Renal cortex interstitium (tissue), 15 donors: ENCODE measurements at places on chromosomes 1 and 21.

DNA sequence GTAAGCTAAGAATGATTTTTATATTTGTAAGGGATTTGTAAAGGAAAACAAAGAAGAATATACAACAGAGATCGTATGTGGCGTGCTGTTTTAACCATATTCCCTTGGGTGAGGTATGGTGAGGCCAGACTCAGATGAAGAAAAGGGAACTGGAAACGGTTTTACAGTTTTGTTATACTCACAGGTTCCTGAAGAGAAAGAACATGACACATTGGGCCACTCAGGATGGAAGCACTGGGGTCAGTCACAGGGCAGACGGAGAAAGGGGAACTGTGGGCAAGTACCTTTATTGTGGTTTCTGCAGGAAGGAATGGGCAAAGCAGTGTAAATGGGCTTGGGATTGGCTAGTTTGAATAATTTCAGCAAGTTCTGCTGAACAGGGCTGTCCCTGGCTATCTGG is 177.4 kb downstream of the LBR start:
- DNase-seq: no peak

- no peak for DNase-seq
Observed at GRCh38 chr1:76257823-76258222, 183.3 kb downstream of the ST6GALNAC3 start.

- no peak for DNase-seq
Observed at GRCh38 chr1:26887125-26887524, 3.0 kb downstream of the GPN2 start.

- no peak for DNase-seq
Observed at GRCh38 chr21:45577801-45578175, 35.5 kb upstream of the SLC19A1 start.

GRCh38 chr1:245512980-245513578 is 358.3 kb downstream of the KIF26B start:
- no peak for DNase-seq

GRCh38 chr1:144551107-144551542 is 41.6 kb upstream of the PPIAL4F start:
- no peak for DNase-seq

DNA sequence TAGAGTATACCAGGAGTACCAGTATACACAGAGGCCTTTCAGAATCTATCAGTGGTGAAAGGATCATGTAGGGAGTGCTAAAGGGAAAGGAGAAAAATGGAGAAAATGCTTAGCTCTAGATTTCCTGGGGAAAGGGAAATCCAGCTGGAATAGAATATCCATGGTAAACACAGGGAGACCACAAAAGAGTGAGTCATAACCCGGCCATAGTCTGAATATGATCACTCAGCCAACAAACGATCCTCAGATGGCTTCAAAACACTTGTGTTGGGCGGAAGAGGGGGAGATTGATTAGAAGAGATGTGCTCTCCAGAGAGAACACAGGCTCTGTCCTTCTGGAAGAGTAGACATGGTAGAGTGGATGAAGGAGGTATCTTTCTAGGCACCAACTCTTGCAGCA is 180.6 kb downstream of the PAPPA2 start:
- no peak for DNase-seq

- DNase-seq: no peak
Observed at GRCh38 chr1:242586360-242586680, 61.8 kb upstream of the PLD5 start.

DNA sequence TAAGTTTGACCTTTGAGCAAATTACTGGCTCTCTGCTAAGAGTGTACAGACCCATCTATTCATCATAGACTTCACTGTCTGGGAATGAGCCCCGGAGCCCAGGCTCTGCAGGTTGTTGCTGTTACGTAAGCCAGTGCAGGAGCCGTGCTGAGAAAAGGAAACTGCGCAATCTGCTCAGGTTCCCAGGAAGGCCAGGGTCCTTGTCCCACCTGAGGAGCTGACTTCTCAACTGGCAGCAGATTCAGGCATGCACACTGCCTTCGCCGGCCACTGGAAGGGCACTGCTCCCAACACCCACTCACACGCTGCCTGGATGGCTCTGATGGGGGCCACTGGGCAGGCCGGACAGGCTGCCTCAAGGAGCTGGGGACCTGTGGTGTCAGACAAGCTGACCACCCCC is 19.5 kb downstream of the RCAN1 start:
- DNase-seq: no peak

DNA sequence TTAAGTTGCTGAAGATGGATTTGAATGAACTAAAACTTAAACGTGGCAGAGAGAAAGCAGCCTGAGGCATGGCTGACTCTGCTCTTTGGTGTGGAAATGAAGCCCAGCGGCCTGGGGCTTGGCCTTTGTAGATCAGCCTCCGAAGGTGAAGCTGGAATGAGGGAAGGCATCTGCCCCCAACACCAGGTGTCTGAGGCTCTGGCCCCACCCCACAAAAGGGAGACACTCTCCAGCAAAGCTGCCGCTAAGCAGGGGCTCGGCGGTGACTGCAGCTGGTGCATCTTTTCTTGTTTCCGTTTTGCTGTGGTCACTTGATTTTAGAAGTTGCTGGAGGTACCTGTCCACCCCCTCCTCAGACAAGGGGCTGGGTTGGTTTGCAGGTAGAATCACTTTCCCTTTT is 38.2 kb upstream of the NID1 start:
- DNase-seq: no peak

DNA sequence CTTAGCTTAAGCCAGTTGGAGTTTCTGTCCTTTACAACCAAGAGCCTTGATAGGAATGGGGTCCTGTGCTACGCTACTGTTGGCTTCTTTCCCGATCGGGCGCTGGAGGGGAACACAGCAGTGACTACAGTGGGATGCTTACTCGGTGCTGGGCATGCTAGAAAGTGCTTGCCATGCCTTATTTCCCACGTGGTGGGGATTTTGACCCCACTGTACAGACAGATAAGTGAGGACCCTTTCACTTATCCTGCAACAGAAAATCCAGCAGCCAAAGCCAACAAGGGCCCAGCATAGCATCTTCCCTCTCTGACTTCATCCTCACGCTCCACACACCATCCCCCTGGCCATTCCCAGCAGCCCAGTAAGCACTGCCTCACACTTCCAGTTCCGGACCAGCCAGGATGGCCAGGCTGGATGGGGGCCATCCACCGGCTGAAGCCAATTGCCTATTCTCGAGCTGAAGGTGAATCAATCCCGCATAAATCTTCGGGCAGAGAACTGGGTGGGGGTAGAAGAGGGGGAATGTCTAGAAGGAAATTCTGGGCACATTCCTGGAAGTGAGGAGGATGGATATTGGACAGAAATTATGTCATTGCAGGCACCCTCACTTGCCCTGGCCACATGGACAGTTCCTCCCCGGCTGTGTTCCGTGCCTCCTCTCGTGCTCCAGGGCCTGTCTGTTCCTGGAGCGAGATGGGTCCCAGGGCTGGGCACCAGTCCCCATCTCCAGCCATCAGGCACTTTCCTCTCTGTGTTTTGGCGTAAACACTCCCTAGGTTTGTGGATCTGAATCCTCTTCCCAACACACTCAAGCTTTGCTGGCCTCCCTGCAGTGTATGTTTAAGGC is 2.0 kb upstream of the ABCG1 start:
- no peak for DNase-seq

GRCh38 chr1:14826172-14826636 is 227.7 kb downstream of the KAZN start:
- DNase-seq: no peak

DNA sequence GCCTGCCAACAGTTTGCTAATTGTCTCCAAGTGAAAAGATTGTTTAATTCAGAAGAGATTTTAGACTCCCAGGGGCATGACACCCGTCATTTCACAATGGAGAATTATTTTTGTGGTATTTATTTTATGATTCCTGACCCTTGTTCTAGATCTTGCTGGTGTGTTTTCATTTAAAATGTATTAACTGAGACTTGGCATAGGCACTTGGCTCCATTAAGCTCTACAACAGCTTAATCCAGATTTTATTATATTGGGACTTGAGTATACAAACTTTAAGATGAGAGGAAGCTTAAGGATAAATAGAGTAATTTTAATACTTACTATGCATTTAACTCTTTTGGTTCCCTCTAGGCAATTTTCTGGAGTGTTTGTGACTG is 101.3 kb upstream of the KCNE2 start:
- no peak for DNase-seq

- no peak for DNase-seq
Observed at GRCh38 chr1:48233666-48234485, 11.4 kb downstream of the SLC5A9 start.

- DNase-seq: no peak
Observed at GRCh38 chr21:25845729-25846256, 111.0 kb downstream of the GABPA start.

DNA sequence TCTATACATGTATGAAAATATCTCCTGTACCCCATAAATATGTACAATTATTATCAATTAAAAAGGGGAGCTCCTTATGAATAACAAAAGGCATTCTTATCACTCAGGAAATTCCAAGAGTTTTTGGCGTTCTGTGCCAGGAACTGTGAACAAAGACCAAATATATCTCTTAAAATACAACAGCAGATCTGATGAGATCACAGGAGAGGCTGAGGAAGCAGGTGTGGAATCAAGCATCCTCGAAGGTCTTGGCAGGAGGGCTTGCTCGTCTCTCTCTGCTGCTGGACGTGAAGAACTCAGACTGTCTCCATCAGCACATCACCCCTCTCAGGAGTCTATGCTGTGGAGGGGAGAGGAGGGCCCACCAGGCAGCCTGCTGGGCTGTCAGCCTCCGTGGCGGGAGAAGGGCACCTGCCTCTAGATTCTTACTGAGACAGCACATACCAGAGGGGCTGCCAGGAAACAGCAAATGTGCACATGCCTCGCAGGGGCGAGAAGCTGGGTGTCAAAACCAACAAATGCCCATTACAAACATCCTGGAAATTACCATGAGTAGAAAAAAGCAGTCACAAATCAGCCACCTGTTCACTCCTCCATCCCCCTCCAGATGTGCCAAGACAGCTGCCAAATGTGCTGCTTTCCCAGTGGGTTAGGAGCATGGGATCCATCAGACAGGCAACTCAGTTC is 30.8 kb upstream of the FAM89A start:
- no peak for DNase-seq

DNA sequence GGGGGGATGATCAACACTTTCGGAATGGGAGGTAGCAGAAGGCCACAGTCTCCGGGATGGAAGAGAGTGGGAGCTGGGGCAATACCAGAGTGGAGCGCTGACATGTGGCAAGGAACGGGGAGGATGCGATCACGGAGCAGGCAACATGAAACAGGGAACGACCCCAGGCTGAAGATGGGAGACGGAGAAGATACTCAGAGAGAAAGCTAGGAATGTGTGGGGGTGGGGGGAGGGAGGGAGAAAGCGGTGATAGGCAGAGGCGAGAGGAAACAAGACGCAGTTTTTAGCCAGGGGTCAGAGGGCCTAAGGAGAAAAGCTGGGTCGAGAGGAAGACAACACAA is 577 bp downstream of the RAB3GAP2 start:
- peak; percentile 7 for DNase-seq

- DNase-seq: no peak
Observed at GRCh38 chr1:94865360-94865759, 45.2 kb downstream of the SLC44A3 start.

DNA sequence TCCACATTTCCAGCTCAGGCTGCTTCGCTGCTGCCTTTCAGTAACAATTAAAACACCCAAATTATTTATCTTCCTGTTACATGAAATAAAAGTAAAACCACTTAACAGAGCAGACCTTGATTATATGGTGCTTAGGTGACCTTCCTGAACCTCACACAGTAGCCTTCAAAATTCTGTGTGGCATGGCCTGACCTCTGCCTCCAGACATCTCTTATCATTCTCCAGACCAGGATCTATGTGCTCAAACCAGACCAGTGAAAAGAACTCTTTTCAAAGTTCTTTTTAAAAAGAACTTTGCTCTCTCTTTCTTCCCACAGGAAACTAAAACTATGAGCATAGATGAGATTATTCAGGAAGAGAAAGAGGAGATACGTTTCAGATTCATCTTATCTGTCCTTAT is 37.8 kb downstream of the KIAA0319L start:
- DNase-seq: no peak

DNA sequence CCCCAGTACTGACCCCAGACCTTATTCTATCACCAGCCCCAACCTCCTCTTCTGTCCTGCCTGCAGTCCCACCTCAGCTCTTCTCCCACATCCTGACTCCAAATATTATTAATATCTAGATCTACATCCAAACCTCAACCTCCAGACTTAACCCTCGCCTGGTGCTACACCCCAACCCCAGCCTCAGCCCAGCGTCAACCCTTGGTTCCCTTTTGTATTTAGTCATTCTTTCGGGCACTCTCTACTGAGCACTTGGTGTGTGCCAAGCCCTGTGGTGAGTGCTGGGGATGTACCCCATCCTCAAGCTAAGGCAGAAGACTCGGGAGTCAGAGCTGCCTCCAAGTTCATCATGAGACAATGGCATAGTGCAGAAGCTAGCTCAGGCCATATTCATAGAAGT is 1.1 kb downstream of the SHISAL2A start:
- DNase-seq: no peak

DNA sequence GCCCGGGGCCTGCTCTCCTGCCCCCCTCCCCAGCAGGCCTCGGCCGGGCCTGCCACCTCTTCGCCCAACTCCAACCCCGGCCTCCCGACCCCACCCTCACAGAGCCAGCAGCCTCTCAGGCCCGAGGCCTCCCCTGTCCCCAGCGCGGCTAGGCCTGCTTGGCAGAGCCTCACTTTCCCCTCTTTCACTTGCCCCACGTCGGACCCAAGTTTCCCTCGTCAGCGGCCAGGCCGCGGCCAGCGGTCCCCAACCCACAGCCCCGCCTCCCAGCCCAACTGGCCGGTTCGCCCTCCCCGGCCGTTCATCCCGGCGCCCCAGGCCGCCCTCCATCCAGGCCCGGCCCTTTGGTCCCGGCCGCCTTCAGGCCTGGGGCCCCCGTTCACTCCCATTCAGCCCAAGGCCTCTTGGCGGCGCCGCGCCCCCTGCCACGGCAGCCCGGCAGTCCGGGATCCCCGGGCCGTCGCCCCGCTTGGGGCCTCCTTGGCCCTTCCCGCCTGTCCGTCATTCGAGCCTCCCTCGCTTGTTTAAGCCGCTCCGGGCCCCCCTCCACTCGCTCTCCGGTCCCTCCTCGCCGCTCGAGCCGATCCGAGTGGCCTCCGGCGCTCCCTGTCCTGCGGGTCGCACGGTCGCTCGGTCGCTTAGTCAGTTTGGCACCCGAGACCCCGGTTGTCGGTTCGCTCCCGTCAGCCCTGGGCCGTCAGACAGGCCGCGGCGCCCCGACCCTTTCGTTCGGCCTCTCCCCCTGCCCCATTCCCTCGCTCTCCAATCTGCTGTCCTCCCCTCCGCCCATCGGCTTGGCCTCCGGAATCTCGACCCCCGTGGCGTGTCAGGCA is 1.4 kb downstream of the LRRC41 start:
- peak; percentile 59 for DNase-seq

DNA sequence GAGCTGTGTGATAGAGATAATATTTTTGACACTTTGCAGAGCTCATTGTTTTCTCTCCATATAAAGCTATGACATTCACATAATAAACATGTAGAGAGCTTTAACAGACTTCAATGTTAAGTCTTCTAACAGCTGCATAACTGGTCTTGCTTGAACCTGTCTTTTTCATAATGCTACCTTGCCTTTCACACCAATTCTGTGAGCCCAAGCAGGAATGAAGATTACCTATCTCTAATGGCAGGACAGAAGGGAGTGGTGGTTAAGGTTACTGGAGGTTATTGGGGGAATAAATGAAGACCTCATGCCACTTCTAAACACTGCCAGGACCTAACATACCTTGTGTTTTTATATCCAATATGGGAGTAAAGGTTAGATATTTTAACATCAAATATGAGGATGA is 2.3 kb upstream of the CD55 start:
- no peak for DNase-seq

GRCh38 chr1:201826830-201827229 is 2.1 kb upstream of the IPO9 start:
- DNase-seq: no peak
